ENCODE measurements at places on chromosomes 12 and 14.

- DNase-seq, result no peak
Observed at GRCh38 chr12:76962099-76962498, 83.3 kb upstream of the CSRP2 start.

DNA sequence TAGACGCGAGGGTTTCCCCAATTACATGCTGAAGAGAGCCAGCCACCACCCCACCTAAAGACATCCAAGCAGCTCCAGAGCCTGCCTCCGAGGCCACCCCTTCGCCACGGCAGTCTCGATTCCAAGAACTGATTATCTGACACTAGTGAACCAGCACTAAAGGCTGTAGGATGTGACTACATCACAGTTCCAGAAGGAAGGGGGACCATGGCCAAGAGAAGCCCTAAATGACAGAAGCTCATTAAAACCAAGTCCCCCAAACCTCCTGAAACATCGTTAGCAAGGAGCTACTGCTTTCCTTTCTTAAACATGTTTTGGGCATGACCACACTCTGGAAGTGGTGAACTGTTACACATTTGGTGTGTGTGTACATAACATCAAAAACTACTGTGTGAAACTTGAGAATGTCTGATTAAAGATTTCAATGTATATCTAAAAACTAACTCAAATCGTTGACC lies 88.2 kb downstream of the DUSP16 start:
- no peak for DNase-seq

DNA sequence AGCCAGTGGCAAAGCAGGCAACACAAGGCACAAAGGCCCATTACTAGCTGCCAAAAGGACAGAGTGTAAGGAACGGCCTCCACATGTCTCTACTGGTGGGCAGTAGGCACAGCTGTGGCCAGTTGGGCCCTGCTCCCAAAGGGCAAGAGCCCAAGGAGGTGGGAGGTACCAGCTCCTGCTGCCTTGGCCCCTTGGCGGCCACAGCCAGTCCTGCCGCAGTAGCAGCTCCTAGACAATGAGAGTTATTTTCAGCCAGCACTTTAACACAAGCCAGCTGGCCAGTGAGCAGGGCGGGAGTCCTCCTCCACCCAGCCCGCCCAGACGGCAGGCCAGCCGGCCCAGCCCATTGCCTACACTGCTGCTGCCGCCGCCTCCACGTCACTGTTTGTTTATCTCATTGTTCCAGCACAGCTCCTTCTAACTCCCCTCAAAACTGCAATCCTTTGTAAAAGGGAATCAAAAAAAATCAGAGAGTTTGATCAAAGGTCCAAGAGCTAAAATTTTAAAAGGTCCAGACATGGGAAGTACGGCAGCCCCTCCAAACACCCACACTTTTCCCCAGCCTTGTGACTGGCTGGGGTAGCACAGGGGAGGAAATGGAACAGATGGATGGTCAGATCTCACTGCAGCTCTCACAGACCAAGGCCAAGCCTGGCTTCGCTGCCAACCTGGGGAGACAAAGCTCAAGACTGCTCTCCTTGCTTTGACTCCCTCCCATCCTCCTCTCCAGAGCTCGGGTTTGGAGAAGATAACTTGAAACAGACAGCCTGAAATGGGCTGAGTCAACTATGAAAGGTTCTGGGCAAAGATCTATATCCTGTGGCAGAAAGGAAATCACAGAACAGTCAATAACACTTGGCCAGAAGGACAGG lies 33.5 kb downstream of the FMNL3 start:
- peak; percentile 86 for DNase-seq

GRCh38 chr12:132218915-132219314 lies 74.7 kb downstream of the NOC4L start:
- DNase-seq, result no peak

DNA sequence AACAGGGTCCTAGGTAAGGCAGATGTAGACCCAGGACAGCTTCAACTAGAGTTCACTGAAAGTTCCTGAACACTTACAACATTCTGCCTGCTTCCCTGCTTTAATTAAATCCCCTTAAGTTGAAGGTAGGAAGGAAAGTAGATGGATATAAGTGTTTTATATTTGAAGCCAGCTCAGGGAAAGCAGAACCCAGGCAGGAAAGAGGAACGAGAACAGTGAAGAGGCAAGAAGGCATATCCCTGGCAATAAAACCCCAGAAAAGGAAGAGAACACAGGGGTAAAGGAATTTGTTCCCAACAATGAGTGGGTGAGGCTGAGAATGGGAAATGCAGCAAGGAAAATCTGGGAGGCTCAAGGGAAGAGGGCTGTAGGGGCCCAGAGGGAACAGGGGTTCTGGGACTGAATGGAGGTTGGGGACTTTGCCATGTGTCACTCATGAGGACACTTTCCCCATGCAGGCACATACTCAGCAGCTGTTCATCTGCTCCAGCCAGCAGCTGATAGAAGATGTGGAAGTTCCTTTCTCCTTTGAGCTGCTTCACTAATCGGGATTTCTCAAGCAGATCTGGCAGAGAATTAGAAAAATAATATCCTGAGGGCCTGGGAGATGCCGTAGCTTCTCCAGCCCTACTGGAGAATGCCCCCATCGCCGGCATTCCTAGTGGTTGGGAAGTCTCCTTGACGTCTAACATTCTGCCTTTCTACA lies 3.7 kb downstream of the MYO1A start:
- DNase-seq, result no peak

GRCh38 chr14:98896449-98896848 lies 375.5 kb downstream of the BCL11B start:
- DNase-seq, result no peak

- no peak for DNase-seq
Observed at GRCh38 chr12:50217202-50217601, 50.0 kb upstream of the CERS5 start.

DNA sequence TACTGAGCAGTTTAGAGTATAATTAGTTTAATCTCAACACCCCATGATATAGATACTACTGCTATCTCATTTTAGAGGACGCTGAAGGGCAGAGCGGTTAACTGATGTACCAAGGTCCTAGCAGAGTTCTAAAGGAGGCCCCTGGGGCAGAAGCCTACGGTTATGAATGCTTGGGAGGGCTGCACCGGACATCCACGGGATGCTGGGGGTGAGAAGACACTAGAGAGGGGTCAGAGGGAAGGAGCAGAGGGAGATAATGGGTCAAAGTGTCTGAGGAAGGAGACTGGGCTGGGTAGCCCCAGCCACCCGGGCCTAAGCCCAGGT lies 1.6 kb upstream of the ACTR6 start:
- DNase-seq, result no peak

- DNase-seq, result peak; percentile 97
Observed at GRCh38 chr12:60148109-60148508, 552.3 kb downstream of the SLC16A7 start.

DNA sequence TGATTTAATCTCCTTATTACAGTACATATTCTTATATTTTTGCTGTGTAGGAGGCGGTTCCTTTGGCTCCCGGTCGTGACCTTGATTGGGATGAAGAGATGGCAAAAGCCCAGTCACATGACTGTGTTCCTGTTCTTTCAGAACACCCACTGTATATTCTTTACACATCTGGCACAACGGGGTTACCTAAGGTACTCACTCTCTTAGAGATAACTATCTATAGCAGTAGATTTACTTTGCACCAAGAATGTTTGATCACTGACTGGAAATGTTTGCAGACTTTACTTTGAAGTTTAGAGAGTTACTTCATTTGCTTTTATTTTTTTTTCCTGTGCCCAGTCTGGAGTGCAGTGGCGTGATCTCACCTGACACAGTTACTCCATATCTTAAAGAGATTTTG lies 65.2 kb downstream of the ACSS3 start:
- DNase-seq, result no peak

DNA sequence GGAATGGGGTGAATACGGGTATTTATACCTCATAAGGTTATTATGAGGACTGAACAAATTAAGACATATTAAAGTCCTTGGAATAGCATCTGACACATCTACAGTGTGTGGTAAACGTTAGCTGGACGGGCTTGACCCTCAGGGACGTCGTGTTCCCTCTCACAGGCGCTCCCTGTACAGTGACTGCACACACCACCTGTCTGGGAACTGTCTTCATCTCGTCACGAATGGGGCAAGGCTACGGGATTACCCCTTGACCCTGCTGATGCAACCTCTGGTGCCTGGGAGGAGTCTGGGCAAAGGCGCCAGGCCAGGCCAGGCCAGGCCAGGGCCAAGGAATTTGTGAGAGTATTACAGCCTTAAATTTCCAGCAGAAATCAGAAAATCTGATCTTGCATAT lies 191.1 kb downstream of the CALM1 start:
- no peak for DNase-seq

GRCh38 chr12:54227376-54227775 lies 38.6 kb upstream of the SMUG1 start:
- no peak for DNase-seq

GRCh38 chr12:109464642-109465351 lies 12.3 kb downstream of the KCTD10 start:
- DNase-seq, result peak; percentile 37

GRCh38 chr12:18576104-18576626 lies 161.6 kb downstream of the PLCZ1 start:
- DNase-seq, result no peak

GRCh38 chr12:75786070-75786469 lies 245.5 kb downstream of the PHLDA1 start:
- no peak for DNase-seq

- DNase-seq, result no peak
Observed at GRCh38 chr14:68817506-68818212, 24.8 kb upstream of the ZFP36L1 start.

- no peak for DNase-seq
Observed at GRCh38 chr14:55313480-55313879, 42.3 kb downstream of the FBXO34 start.

DNA sequence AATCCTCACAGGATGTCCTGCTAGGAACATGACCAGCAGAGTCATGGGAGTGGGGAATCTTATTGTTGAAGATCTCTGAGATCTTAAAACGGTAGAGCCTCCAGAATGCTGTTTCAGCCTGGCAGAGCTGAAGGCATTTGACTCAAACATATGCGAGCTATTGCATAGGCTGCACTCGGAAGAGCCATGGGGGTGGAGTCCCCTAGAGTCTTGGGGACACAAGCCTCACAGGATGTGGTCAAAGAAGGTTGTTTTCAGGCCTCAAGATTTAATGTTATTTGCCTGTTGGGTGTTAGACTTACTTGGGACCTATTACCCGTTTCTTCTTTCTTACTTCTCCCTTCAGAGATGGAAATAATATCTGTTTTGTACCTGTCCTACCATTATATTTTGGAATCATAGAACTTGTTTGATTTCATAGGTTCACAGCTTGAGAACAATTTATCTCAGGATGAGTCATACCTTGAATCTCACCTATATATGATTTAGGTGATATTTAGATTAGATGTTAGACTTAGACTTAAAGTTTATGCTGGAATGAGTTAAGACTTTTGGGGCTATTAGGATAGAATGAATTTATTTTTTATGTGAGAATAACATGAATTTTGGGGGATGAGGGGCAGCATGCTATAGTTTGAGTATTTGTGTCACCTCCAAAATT lies 172.2 kb upstream of the ATP2B1 start:
- no peak for DNase-seq

DNA sequence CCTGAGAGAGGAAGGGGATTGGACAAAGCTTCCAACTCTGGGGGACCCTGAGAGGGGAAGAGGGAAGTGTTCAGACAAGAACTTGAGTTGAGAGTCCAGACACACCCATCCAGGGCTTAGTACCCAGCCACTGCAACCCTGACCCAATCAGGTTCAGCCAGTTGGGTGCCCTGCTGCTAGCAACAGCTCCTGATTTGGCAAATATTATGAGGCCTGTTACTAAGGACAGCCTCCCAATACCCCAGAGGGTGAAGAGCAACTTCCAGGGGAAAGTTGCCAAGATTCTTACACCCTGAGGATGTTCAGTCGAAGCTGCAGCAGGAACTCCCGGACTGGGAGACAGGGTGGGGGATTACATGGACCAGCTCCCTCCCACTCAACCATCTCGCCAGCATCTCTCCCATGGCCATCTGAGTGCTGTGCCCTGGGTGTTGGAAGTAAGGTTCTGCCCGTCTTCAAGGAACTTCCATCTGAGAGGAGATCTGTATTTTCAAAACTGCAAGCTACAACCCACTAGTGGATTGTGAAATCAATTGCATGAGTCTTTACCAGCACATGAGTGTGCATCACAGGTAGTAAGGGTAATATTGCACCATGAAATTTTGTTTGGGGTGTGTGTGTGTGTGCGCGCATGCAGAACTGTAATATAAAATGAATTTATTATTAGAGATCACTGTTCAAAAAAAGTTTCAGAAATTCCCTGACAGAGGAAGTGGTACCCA lies 11.5 kb upstream of the KRT78 start:
- peak; percentile 32 for DNase-seq

- DNase-seq, result no peak
Observed at GRCh38 chr12:51630986-51631385, 40.0 kb downstream of the SCN8A start.

GRCh38 chr12:2877953-2878732 lies 1.1 kb downstream of the RHNO1 start:
- peak; percentile 36 for DNase-seq

DNA sequence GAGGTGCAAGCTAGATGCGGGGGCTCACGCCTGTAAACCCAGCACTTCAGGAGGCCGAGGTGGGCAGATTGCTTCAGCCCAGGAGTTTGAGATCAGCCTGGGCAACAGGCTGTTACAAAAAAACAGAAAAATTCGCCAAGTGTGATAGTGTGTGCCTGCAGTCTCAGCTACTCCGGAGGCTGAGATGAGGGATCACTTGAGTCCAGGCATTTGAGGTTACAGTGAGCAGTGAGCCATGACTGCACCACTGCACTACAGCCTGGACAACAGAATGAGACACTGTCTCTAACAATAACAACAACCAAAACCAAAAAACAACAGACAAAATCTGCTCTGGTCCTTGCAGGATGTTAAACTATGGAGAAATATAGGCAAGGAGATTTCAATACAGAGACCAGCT lies 13.9 kb downstream of the BTBD7 start:
- DNase-seq, result no peak

DNA sequence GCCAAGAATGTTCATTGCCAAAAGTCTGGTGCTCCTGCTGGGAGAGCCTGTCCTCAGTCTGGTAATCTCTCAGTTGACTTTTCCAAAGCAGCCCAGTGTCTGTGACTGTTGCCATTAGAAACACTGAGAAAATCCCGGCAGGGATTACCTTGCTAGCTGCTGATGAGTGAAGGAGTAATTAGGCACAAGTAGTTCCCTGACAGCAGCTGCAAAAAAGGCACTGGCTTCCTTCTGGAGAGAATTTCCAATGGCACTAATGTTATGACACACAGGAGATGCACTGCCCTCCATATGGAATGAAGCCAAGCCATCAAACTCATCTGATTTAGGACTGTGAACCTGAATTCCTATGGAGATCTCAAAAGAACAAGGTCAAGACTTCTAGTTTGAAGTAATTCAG lies 1321.2 kb upstream of the SEL1L start:
- no peak for DNase-seq

DNA sequence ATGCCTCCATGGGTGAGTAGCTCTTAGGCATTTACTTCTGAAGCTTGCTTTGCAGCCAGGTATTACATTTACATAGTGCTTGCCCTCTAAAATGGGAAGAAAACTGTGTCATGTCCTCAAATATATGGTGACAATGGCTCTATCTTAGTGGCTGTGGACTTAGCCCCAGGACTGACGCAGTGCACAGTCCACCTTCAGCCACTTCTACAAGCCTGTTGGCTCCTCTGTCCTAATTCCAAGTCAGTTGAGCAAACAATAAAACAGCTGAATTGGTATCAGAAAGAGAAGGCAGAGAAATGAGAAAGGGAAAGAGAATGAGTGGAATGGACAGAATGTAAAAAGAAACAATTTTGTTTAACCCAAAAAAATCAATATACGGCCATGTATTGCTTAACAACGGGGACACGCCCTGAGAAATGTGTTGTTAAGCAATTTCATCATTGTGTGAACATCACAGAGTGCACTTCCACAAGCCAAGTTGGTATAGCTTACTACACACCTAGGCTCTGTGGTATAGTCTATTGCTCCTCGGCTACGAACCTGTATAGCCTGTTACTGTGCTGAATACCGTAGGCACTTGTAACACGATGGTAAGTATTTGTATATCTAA lies 93.5 kb downstream of the GRIN2B start:
- no peak for DNase-seq

All from fibroblast of skin of right quadriceps (primary cell).